ENCODE measurements at places on chromosomes 4 and X.

GRCh38 chr4:168880072-168880675 is 129.9 kb downstream of the CBR4 start:
- DNase-seq, result no peak

DNA sequence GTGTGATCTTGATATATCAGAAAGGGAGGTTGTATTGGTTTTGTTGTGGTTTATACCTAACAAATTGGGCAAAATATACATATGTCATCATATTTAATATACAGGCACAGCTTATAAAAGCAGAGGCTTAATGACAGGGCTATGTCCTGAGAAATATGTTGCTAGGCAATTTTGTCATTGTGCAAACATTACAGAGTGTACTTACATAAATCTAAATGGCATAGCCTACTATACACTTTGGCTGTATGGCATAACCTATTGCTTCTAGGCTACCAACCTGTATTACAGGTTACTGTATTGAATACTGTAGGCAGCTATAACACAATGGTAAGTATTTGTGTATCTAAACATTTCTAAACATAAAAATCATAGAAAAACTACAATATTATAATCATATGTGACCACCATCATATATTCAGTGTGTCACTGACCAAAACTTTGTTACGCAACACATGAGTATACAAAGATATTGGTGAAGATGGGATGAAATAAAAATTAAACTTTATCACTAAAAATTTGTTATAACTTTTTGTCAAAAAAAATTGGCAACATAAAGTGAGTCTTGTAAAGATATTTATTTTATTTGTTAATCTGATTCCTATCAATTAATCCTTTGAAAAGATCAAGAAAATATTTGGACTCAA is 414.0 kb upstream of the HS3ST1 start:
- DNase-seq, result no peak

DNA sequence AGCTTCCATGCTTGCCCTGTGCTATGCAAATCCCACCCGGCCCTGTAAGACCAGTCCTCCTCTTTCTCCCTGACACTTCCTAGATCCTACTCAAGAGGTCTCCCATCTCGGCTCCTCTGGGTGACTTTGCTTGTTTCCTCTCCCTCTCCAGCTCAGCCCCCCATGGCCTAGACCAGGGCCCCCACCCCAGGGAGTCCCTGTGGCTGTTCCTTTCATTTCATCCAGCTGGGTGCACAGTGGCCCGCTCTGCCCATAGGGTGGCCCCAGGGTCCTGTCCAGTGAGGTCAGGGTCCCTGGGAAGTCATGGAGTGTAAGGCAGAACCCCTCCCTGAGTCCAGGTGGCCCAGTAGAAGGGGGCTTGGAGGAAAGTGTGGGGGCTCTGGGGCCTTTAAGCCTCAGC is 52.3 kb upstream of the NKX1-1 start:
- DNase-seq, result no peak

DNA sequence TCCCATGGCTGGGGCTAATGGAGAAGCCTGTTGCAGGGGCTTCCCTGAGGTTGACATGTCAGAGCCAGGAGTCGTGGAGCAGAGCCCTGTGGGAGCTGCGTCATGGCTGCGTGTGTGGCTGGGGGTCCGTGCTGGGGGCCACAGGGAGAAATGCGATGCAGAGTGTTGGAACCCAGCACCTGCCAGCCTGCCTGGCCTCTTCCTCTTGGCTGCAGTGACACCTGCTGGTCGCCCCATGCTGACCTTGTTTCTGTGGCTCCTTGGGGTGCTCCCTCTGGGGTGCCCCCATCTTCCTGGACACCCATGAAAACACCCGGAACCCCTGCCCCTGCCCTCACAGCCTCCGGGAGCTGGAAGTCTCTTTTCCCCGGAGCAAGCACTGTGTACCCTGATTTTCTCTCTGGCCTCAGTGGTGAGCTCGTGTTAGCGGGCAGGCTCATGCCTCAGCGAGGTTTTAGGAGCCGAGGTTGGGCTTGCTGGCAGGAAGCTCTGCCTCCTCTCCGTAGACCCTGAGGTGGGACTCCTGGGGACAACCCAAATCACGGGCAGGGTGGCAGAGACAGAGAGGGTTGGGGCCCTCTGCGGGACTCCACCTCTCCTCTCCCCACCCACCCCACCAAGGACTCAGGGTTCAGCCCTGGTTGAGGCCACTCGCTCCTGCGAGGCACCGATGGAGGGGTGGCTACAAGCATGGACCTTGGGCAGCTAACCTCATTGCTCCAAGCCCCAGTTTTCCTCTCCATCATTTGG is 103.7 kb downstream of the SORCS2 start:
- DNase-seq, result no peak

DNA sequence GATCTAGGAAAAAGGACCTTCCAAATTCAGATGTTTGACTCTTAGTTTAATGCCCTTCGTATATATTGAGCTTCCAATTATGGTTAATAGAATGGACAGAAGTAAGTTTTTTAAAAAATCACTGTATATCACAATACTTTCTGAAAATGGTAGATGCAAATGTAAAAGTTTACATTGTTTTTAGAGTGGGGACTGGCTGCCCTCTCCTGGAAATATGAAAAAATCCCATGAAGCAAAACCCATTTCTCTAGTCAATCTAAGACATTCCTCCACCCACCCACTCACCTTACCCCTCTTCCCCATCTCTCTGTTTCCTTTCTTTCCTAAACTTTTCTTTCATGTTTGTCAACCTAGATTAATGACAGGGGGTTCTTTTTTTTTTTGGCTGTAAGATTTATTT is 134.5 kb downstream of the ARHGAP6 start:
- DNase-seq, result no peak

DNA sequence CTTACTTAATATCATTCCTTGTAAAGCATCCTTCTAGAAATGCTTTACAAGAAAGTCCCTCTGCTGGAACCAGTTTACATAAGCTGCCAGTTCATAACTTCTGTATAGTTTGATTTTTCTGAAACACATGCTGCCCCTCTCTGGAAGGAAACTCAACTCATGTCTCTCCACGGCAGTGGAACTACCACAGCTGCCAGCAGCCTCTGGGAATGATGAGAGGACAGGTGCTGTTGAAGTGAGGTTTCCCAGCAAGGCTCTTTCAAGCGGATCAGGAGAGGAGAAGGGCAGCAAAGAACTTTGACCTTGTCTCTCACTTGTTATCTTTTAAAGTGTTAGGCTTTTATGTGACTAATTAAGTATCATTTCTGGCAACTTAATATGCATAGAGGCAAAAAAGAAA is 7.3 kb downstream of the GRPR start:
- no peak for DNase-seq

GRCh38 chrX:81586096-81586495 is 384.2 kb downstream of the SH3BGRL start:
- no peak for DNase-seq

DNA sequence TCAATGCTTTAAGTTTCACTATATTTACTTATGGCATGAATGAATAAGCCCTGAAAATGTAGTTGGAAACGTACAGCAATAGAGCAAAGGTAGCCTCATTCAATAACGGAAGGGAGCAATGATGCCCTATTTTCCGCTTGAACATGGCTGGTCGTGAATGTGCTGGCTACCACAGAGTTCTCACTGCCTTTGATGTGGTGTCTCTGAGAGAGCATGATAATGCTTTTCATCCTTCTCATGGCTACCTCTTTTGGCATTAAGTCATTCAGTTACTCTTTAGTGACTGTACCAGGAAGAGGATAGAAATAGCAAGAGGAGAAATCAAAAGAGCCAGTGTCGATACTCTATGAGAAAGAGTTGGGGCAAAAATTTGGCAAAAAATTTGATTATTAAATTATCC is 308.0 kb downstream of the PPP3CA start:
- DNase-seq, result no peak
